ENCODE measurements at places on chromosomes 2 and 18.

- no peak for ATAC-seq
These were observed 326.5 kb upstream of the CDH20 start for GRCh38 chr18:61006687-61007224.

GRCh38 chr2:117825437-117825836 lies 10.9 kb downstream of the DDX18 start:
- ATAC-seq = no peak

- no peak for ATAC-seq
These were observed 23.2 kb downstream of the MAP4K4 start for GRCh38 chr2:101720732-101721131.

- ATAC-seq = no peak
These were observed 53.6 kb downstream of the HNMT start for GRCh38 chr2:138017824-138018223.

DNA sequence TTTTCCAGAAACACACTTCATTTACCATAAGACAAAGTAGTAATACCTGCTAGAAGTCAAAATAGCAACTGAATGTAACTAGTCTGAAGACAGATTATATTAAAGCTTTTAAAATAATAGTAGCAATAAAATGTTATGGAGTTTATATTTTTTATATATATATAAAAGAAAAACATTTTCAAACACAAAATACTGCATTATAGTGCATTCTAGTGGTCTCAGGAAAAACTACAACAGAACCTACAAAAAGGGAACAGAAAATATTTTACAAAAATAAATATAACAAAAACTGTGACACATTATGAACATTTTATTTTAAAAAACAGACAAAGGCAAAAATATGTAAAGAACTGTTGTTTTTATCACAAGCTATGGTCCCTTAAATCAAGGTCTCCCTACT lies 48.0 kb downstream of the STRN start:
- no peak for ATAC-seq

- ATAC-seq = no peak
These were observed 75.6 kb downstream of the ICOS start for GRCh38 chr2:204012072-204012653.

DNA sequence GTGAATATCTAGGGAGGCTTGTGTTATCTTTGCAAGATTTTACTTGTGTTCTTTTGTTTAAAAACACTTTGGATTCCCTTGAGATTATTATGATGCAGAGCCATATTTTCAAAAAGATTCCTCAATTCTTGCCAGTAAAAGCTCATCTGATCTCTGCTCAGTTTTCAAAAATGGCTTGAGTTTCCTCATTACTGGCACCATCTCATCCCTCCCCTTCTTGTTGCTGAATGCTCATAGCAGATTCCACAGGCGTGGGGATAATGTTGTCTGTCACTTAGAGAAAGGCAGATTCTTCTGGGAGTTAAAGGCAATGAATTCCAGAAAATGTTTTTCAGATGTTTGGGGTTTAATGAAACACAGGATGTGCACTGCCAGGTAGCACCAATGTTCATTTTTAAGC lies 170.4 kb upstream of the TANK start:
- no peak for ATAC-seq

DNA sequence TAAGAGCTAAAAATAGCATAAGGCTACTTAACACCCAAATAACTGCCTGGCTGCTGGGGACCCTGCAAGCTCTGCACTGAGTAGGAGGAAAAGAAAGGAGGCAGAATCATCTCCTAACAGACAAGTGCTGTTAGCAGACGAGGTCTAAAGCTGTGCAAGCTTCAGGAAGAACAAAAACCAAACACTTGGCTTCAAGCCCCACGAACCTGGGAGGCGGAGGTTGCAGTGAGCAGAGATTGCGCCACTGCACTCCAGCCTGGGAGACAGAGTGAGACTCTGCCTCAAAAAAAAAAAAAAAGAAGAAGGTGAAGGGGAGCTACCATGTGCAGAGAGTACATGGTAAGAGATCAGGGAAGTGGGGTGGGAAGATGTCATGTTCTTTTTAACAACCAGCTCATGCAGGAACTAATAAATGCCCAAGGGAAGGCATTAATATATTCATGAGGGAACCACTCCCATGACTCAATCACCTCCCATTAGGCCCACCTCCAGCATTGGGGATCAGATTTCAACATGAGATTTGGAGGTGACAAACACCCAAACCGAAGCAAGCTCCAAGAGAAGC lies 28.8 kb upstream of the INO80C start:
- ATAC-seq = no peak

DNA sequence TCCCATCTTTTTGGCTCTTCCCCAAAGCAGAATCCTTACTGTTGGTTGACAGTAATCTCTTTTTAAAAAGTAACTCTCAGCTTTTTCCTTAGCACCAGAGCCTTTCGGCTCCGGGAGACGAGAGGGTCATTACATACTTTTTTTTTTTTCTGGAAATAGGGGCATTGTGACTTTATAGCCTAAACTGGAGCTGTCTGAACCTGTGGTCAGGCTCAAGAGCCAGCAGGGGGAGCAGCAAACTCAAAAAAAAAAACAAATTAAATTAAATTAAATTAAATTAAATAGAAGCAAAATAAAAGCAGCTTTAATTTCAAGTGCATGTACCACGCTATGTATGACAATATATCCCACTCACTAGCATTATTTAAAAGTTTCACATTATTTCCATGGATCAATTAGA lies 156.6 kb downstream of the DTNA start:
- ATAC-seq = no peak

DNA sequence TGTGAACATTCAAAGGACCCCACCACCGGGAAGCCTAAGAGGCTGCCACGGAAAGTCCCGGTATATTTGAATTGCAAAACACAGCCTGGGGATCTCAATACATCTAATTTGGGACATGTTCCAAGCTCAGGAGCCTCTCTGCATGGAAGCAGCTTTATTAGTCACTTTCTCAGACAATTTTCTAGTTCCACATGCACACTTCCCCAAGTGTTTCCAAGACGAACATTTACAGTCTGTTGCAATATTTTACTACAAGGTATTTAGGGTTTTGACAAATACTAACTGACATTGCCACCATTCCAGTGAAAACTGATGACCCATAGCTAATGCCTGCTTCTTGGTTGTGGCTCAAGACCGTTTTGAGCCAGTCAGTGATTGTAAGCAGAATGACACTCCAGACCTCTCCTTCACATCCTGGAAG lies 145.3 kb downstream of the NCKAP5 start:
- ATAC-seq = no peak

GRCh38 chr2:215967590-215968378 lies 45.6 kb downstream of the MREG start:
- ATAC-seq = peak; percentile 47

All from activated CD4-positive, CD25-positive, alpha-beta regulatory T cell treated with anti-CD3 and anti-CD28 coated beads, Interleukin-2, amount 50 U/mL, for 24 hours (primary cell).